ENCODE measurements at places on chromosomes 11 and 22. TPM values are rescaled to one million over a fixed set of nuclear protein-coding genes. Genes with fewer than 3 reads are reported as not detected.
A peak's percentile ranks its signal among the peaks of the same experiment; 100 is the strongest.

SLC22A9 gene
- not detected for total RNA-seq

THRSP gene
- total RNA-seq, result not detected

KCNJ4 gene
- not detected for total RNA-seq

GANAB gene
- 290 TPM for total RNA-seq

MS4A12 gene
- not detected for total RNA-seq

PKNOX2 gene
- not detected for total RNA-seq

CASP1 gene
- total RNA-seq, result 101 TPM

POU2AF2 gene
- not detected for total RNA-seq

SAA4 gene
- total RNA-seq, result not detected

- no peak for DNase-seq
- H3K4me1 ChIP-seq, result no peaks in the 10 kb centered on the region
- H3K27ac ChIP-seq, result no peak overlapping the region
- H3K36me3 ChIP-seq, result no peaks in the 10 kb centered on the region
- no peak overlapping the region for H3K4me3 ChIP-seq
- H3K27me3 ChIP-seq, result no peaks in the 10 kb centered on the region
Measured at GRCh38 chr11:11217929-11218628, 135.0 kb downstream of the CSNK2A3 start.

GRCh38 chr11:34604145-34604544 is 16.7 kb upstream of the EHF start:
- no peak overlapping the region for H3K4me3 ChIP-seq
- no peaks in the 10 kb centered on the region for H3K36me3 ChIP-seq
- H3K27me3 ChIP-seq, result peaks cover 6% of the 10 kb centered on the region
- H3K4me1 ChIP-seq, result peaks cover 7% of the 10 kb centered on the region
- no peak for DNase-seq

DNA sequence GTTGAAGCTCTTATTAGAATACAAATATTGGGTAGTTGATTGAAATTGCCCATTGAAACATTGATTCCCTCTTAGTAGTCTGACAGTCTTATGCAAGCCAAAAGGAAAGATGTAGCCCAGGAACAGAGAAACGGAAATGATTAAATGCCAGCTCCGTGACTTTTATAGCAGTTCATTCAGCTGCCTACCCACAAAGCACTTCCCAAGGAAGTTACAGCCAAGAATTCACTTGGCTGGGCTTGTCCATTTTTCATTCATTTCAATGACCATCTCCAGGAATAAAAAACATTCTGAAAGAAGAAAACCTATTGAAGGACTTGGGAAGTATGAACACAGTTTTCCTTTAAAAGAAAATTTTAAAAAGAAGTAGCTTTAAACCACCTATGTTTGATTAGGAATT is 62.0 kb downstream of the NCAM1 start:
- no peak for DNase-seq
- no peak overlapping the region for H3K27ac ChIP-seq
- peaks cover 6% of the 10 kb centered on the region for H3K27me3 ChIP-seq

- H3K27ac ChIP-seq, result peak overlapping the region; percentile 16
- H3K4me3 ChIP-seq, result no peak overlapping the region
- peaks cover 11% of the 10 kb centered on the region for H3K4me1 ChIP-seq
- no peak for DNase-seq
- H3K27me3 ChIP-seq, result no peaks in the 10 kb centered on the region
- no peaks in the 10 kb centered on the region for H3K36me3 ChIP-seq
Measured at GRCh38 chr11:132347156-132348090, 977.0 kb downstream of the NTM start.

DNA sequence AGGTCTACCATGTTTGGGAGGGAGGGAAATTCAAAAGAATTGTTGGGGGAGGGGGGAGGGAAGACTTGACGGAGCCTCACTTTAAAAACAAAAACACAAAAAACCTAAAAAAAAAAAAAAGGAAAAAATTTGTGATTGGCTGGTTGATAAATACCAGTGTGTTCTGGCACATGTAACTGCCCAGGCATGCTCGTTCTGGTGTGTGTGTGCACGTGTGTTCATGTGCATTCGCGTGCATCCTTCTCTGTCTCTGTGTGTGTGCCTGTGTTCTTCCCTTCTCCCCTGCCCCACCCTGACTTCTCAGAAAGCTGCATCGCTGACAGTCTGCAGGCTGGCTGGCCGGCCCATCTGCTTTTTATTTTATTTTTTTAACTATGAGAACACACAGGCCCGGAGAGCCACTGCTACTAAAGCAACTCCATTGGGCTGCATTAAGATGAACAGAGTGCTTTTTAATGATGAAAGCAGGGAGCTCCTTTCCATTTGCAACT is 22.6 kb upstream of the ADSL start:
- H3K27me3 ChIP-seq, result no peaks in the 10 kb centered on the region
- H3K4me3 ChIP-seq, result peak overlapping the region; percentile 73

GRCh38 chr11:66176650-66177049 is 91.8 kb upstream of the RAB1B start:
- H3K27me3 ChIP-seq, result no peaks in the 10 kb centered on the region
- DNase-seq, result no peak
- H3K27ac ChIP-seq, result no peak overlapping the region

DNA sequence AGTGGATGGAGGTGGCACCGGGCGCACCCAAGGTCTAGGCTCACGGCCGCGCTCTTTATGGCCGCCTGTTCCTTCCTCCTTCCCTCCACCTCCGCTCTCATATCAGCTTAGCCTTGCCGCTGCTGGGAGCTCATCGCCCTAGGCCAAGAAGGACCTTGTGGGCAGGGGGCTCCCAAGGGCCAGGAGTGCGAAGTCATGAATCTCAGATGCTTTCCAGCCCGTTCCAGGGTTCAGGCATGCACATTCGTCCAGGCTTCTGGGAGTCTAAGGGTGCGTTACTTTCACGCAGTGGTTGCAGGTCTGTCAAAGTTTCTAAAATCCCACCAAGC is 4.1 kb upstream of the GALR3 start:
- H3K4me3 ChIP-seq, result no peak overlapping the region
- no peak overlapping the region for H3K27ac ChIP-seq
- H3K36me3 ChIP-seq, result peaks cover 1% of the 10 kb centered on the region
- no peak for DNase-seq
- peaks cover 17% of the 10 kb centered on the region for H3K4me1 ChIP-seq
- peaks cover 38% of the 10 kb centered on the region for H3K27me3 ChIP-seq

- peaks cover 5% of the 10 kb centered on the region for H3K4me1 ChIP-seq
- peak within 1 kb of the TSS; percentile 32 for H3K27ac ChIP-seq
- H3K27me3 ChIP-seq, result peaks cover 31% of the 10 kb centered on the region
Measured at GRCh38 chr11:17014321-17014832, at the start of gene PLEKHA7. PLEKHA7 (minus strand) TSS chr11:17014414; CDS start chr11:17014401, 13 bp downstream.

GRCh38 chr11:28268925-28269324 is 160.7 kb downstream of the METTL15 start:
- no peaks in the 10 kb centered on the region for H3K4me1 ChIP-seq
- peaks cover 10% of the 10 kb centered on the region for H3K36me3 ChIP-seq

DNA sequence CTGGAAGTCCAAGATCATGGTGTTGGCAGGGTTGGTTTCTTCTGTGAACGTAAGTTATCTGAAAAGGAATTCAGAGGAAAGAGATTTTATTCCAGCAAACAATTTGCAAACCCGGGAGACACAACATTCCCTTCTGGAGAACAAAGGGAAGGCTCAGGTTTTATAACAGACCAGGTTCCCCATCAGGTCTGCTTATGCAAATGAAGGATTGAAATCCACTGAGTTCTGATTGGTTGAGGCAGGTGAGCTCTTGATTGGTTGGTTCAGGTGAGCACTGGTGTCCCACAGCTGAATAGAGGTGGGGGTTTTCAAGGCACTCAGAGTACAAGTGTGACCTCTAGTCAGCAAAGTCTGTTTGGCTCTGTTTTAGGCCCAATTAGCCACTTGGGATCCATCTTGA is 1306.8 kb downstream of the TBC1D22A start:
- no peak for DNase-seq
- no peaks in the 10 kb centered on the region for H3K36me3 ChIP-seq
- no peaks in the 10 kb centered on the region for H3K4me1 ChIP-seq
- peaks cover 10% of the 10 kb centered on the region for H3K27me3 ChIP-seq
- no peak overlapping the region for H3K27ac ChIP-seq
- no peak overlapping the region for H3K4me3 ChIP-seq

DNA sequence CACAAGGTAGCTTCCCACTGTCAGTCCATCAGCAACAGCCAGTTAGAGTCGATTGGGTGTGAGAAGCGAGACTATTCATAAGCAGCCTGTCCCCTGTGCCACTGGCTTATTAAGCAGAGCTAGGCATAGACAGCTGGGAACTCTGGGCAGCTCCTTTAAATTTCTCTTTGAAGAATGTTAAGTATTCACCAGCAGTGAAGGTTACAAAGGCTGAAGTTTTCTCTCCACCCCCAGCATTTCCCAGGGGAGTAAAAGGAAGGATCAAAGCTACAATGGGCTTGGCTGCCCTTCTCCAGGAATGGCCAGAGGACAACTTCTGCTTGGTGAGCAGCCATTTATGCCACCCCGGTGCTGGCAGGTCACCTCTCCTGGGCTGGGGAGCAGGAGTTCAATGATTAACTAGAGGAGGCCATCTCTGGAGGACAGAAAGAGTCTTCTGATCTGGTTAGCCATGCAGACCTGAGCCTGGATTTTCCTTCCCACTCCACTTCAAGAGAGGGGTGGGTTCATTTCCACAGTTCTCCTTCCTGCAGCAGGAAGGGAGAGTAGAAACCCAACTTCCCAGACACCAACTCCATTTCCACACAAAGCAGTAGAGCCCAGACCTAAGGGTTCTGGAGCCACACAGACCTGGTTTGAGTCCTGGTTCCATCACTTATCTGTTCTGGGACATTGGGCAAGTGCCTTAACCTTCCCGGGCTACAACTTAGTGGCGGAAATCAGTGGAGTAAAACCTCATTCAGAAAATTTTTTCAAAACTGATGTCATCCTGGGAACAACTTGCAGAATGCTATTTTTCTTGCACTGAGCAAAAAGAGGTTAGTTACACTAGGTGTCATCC is 22.6 kb downstream of the POU2AF3 start:
- no peak overlapping the region for H3K27ac ChIP-seq
- no peak overlapping the region for H3K4me3 ChIP-seq
- DNase-seq, result no peak
- H3K4me1 ChIP-seq, result no peaks in the 10 kb centered on the region

GRCh38 chr11:111301004-111301841 is 2.9 kb downstream of the POU2AF3 start:
- peaks cover 62% of the 10 kb centered on the region for H3K27me3 ChIP-seq
- no peaks in the 10 kb centered on the region for H3K4me1 ChIP-seq
- DNase-seq, result no peak

GRCh38 chr11:23991165-23991539 is 505.7 kb upstream of the LUZP2 start:
- no peak overlapping the region for H3K4me3 ChIP-seq
- H3K27ac ChIP-seq, result no peak overlapping the region
- no peak for DNase-seq
- no peaks in the 10 kb centered on the region for H3K36me3 ChIP-seq
- no peaks in the 10 kb centered on the region for H3K27me3 ChIP-seq

DNA sequence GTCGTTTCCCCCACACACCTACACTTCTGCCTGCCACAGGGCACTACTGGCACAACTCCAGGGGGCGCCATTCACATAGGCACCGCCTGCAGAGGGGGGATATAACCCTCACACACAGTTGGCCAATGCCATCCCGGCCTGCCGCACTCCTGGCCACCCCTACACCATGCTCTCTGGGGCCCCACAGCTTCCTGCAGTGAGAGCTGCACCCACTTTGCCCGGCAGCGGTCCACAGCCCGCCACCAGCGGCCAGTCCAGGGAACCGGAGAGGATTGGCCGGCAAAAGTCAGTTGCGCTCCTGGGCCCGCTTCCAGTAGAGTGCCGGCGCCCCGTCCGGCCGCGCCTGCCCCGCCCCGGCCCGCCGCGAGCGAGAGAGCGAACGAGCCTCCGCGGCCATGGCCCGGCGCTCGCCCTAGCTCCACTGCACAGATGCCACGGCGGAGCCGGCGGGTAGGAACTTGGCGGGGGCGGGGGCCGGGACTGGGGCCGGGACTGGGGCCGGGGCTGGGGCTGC is 25.6 kb upstream of the SUSD2 start:
- peak overlapping the region; percentile 71 for H3K4me3 ChIP-seq
- peaks cover 63% of the 10 kb centered on the region for H3K4me1 ChIP-seq
- no peaks in the 10 kb centered on the region for H3K27me3 ChIP-seq
- DNase-seq, result peak; percentile 52
- peaks cover 16% of the 10 kb centered on the region for H3K36me3 ChIP-seq

GRCh38 chr11:32891657-32892354 is 805 bp upstream of the QSER1 start:
- H3K27me3 ChIP-seq, result peaks cover 9% of the 10 kb centered on the region
- H3K4me3 ChIP-seq, result peak overlapping the region; percentile 79
- DNase-seq, result no peak
- peak overlapping the region; percentile 82 for H3K27ac ChIP-seq

- no peak overlapping the region for H3K4me3 ChIP-seq
- H3K36me3 ChIP-seq, result no peaks in the 10 kb centered on the region
- no peak for DNase-seq
- peaks cover 38% of the 10 kb centered on the region for H3K27me3 ChIP-seq
Measured at GRCh38 chr22:22893891-22894739, 6.5 kb downstream of the IGLL5 start.

GRCh38 chr11:130549393-130549999 is 101.1 kb downstream of the ADAMTS15 start:
- H3K4me1 ChIP-seq, result no peaks in the 10 kb centered on the region
- H3K27ac ChIP-seq, result no peak overlapping the region
- no peak for DNase-seq
- peaks cover 4% of the 10 kb centered on the region for H3K27me3 ChIP-seq
- no peaks in the 10 kb centered on the region for H3K36me3 ChIP-seq

- no peaks in the 10 kb centered on the region for H3K27me3 ChIP-seq
- H3K27ac ChIP-seq, result peak overlapping the region; percentile 98
- H3K4me3 ChIP-seq, result peak overlapping the region; percentile 96
- H3K36me3 ChIP-seq, result no peaks in the 10 kb centered on the region
- H3K4me1 ChIP-seq, result peaks cover 51% of the 10 kb centered on the region
Measured at GRCh38 chr11:82901922-82902485, 468 bp downstream of the DDIAS start.

GRCh38 chr11:61777234-61778090 is 14.9 kb downstream of the TMEM258 start:
- H3K27me3 ChIP-seq, result peaks cover 2% of the 10 kb centered on the region
- H3K4me3 ChIP-seq, result peak overlapping the region; percentile 42
- DNase-seq, result peak; percentile 62
- H3K36me3 ChIP-seq, result no peaks in the 10 kb centered on the region
- peaks cover 25% of the 10 kb centered on the region for H3K4me1 ChIP-seq
- peak overlapping the region; percentile 51 for H3K27ac ChIP-seq

GRCh38 chr11:33897761-33898375 is 6.0 kb upstream of the LMO2 start:
- DNase-seq, result no peak
- peaks cover 26% of the 10 kb centered on the region for H3K4me1 ChIP-seq
- H3K27ac ChIP-seq, result no peak overlapping the region
- peaks cover 68% of the 10 kb centered on the region for H3K27me3 ChIP-seq
- H3K36me3 ChIP-seq, result no peaks in the 10 kb centered on the region

GRCh38 chr11:31050061-31050765 is 319.3 kb downstream of the DCDC1 start:
- H3K36me3 ChIP-seq, result no peaks in the 10 kb centered on the region
- no peak for DNase-seq
- no peaks in the 10 kb centered on the region for H3K27me3 ChIP-seq
- no peak overlapping the region for H3K4me3 ChIP-seq
- no peaks in the 10 kb centered on the region for H3K4me1 ChIP-seq
- no peak overlapping the region for H3K27ac ChIP-seq

Measured in activated CD4-positive, alpha-beta T cell treated with anti-CD3 and anti-CD28 coated beads, Interleukin-2, amount 10 ng/mL, durations not matched to agents 7 days and 5 days (primary cell).